Mammary epithelial cell (primary cell): ENCODE measurements at places on chromosomes 4 and X. TPM values are rescaled to one million over a fixed set of nuclear protein-coding genes. Genes with fewer than 3 reads are reported as not detected.

Gene GYG2
- total RNA-seq, result not detected

Gene TKTL2
- total RNA-seq, result not detected

- DNase-seq, result no peak
These were observed 70.2 kb downstream of the CXXC4 start for GRCh38 chr4:104424475-104424941.

GRCh38 chrX:8033175-8033574, 106.0 kb upstream of the PNPLA4 start:
- no peak for DNase-seq

DNA sequence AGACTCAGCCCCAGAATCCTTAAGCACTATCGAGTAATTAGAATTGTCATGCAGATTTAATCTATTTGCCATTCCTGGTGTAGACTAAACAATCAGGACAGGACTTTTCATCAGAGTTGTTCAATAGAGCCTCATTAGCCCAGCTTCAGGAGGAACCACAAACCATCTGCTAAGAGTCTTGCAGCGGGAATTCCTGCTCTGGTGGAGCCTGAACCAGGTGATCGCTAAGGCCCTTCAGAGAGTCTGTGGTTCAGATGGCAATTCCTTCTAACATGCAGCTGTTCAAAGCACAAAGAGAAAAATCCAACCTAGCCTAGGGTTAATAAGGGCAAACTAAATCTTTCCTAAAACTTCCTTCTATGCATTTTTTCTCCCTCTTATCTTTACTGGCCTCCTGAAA, 119.1 kb upstream of the CPEB2 start:
- DNase-seq, result no peak

DNA sequence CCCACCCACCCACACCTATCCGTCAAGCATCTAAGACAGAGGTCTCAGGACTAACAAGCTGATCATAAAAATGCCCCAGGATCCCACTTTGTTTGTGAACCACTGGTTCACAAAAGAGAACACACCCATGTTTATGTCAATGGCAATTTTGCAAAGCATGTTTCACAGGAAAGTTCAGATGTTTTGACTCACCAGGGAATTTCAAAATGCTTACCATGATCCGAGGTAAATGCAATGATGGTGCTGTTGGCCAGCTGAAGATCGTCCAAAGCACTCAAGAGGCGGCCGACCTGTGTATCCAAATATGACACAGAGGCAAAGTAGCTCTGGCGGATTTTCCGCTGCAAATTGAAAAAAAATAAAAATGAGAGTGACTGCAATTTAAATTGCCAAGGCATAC, 15.0 kb downstream of the IDS start:
- no peak for DNase-seq
